ENCODE measurements at places on chromosomes 11 and 22.

- no peak for DNase-seq
These were observed 158.3 kb upstream of the MTMR2 start for GRCh38 chr11:96082002-96082899.

- DNase-seq: no peak
These were observed 31.3 kb downstream of the TRAF6 start for GRCh38 chr11:36478700-36479329.

DNA sequence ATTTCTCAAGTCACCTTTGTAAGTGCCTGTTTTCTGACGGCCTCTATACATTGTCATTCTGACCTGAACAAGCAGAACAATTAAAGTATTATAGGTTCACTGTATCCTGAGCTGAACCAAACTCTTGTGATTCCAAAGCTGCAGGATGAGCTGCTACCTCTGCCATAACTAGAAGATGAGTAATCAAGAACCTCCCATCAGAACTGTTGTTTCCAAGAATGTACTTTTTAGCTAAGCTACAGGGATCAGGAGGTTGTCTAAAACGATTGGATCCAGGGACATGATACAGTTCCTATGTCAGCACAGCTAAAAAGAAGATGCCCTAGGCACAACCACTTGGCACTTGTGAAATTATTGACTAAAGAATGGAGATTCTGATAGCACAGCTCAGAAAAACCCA is 288.4 kb upstream of the CCDC90B start:
- peak; percentile 44 for DNase-seq

GRCh38 chr22:43848366-43849171 is 13.7 kb downstream of the SULT4A1 start:
- DNase-seq: no peak

GRCh38 chr11:68127714-68128681 is 6.8 kb upstream of the CHKA start:
- DNase-seq: no peak

DNA sequence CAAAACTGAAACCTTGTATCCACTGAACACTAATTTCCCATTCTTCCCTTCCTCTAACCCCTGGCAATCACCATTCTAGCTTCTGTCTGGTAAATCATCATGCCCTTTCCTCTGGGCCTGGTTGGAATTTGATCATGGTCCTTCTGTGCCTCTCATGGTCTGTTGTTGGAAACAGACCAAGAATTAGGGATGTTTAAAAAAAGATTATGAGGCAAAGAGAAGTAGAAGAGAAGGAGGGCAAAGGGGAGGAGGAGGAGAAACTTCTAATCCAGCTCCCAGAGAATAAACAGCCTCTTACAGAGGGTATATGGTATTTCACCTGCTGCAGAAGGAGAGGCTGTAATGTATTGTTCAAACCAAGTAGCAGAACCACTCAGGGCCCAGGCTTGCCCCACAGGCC is 10.6 kb downstream of the BCO2 start:
- no peak for DNase-seq

GRCh38 chr11:86120807-86121206 is 51.9 kb upstream of the PICALM start:
- no peak for DNase-seq

DNA sequence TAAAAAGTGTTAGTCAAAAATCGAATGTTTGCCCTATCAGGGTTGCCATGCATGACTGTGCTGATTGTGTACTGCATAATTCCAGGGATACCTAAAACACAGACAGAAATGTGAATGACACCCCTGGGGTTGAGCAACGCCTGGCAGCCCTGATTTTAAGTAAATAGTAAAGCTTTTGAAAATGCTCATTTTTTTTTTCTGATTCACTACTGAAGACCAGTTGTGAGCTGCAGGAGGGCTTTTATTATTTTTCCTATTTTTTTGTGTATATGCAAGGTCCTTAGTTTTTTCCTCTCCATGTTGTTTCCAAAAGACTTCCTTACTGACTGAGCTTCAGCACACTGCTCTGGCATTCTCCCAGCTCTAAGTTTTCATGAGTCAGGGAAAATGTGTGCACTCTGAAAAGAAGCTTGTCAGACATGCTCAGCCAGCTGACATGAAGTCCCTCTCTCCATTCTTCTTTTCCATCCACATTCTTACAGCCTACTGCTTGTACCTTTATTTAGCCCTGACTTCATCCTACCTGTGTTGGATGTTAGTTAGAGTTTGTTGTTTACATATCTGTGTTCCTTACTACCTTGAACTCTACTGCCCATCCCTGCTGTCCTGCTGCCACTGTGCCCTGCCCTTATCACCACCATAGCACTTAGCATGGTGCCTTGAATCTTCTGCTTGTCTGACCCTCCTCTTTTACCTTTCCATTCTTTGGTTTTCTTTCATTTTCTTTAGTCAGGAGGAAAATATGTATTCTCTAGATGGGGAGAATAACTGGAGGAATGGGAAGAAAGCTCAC is 79.5 kb downstream of the HORMAD2 start:
- DNase-seq: no peak

DNA sequence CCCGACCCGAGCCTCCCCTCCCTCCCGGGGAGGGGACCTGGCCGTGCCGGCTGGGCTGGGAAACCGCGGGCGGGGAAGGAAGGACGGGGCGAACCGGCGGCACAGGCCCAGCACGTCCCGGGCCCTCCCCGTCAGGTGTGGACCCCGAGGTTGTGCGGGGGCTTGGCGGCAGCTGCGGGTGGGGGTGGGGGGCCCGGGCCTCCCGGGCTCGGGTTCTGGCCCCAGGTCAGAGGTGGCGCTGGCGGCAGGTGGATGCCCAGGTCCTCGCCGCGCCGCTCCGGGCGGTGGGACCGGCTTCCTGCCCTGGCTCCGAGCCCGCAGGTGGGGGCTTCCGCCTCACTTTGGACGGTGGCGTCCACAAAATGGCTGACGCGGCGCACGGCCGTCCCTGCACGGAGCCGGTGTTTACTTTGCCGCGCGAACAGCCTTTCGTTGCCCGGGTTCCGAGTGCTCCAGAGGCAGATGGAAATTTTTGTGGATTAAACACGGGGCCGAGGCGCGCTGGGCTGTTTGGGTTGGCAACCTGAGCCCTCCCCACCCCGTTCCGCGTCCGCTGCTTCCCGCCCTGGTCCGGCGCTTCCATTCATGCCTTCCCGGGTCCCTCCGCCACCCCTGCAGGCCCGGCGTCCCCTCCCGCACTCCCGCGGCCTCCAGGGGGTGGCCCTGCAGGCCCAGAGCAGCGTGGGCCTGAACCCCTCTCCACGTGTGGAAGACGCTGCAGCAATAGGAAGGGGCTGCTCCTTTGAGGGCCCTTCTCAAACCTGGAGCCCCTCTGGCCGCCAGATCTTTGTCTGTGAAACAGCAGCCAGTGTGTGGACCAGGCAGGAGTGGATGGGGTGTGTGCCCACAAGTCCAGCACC is 92.0 kb upstream of the KCNQ1OT1 start:
- no peak for DNase-seq

DNA sequence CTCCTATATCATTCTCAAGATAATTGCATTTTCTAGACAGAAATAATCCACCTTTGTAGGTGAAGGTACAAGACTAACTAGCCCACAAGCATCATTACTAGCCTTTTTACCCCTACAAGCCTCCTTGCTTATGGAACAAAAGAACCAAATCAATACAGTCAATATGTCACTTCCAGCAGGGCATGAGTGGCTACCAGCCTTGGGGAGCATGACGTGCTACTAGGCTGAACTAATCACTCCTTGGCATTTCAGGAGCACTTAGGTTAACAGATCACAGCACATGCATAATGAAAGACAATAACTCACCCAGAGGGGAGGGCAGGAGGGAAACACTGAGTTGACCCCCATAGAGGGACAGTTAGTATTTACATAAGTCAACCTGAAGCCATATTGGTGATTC is 2.7 kb downstream of the DRD2 start:
- DNase-seq: no peak

- DNase-seq: no peak
These were observed 47.8 kb downstream of the ARRB1 start for GRCh38 chr11:75303544-75304224.

- no peak for DNase-seq
These were observed 107.5 kb upstream of the SESN3 start for GRCh38 chr11:95338430-95338991.

DNA sequence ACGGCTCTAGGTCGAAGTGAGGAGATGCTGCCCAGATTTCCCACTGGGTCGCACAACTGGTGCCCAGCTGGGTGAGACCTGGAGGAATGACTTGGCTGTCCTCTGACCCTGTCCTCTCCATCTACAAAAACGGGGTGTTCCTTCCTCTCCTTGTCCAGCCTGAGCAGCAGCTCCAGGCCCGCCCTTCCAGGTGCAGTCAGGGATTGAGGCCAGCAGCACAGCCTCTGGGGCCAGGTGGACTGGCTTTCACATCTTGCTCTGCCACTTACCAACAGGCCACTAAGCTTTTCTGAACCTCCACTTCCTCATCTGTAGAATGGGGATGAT is 91.7 kb upstream of the LMO1 start:
- DNase-seq: no peak

GRCh38 chr11:117790279-117790678 is 6.7 kb downstream of the DSCAML1 start:
- no peak for DNase-seq

GRCh38 chr11:2289859-2290258 is 11.9 kb downstream of the C11orf21 start:
- no peak for DNase-seq

DNA sequence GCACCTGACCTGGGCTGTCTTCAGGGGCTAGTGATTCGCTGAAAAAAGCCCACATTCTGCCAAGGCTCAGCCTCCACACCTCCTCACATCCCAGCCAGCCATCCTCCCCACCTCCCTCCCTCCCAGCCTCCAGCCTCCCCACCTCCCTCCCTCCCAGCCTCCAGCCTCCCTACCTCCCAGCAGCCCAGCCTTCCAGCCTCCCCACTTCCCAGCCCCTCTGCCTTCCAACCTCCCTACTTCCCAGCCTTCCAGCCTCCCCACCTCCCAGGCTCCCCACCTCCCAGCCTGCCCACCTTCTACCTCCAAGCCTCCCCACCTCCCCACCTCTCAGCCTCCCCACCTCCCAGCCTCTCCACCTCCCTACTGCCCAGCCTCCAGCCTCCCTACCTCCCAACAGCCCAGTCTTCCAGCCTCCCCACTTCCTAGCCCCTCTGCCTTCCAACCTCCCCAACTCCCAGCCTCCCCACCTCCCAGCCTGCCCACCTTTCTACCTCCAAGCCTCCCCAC is 33.7 kb upstream of the TH start:
- no peak for DNase-seq

GRCh38 chr11:73760135-73760678 is 667 bp downstream of the RAB6A start:
- DNase-seq: peak; percentile 6

GRCh38 chr11:706439-706956 is 467 bp downstream of the EPS8L2 start:
- no peak for DNase-seq

- no peak for DNase-seq
These were observed 134.4 kb downstream of the METTL15 start for GRCh38 chr11:28242596-28242995.

GRCh38 chr11:15724601-15725000 is 609.9 kb downstream of the INSC start:
- DNase-seq: no peak

DNA sequence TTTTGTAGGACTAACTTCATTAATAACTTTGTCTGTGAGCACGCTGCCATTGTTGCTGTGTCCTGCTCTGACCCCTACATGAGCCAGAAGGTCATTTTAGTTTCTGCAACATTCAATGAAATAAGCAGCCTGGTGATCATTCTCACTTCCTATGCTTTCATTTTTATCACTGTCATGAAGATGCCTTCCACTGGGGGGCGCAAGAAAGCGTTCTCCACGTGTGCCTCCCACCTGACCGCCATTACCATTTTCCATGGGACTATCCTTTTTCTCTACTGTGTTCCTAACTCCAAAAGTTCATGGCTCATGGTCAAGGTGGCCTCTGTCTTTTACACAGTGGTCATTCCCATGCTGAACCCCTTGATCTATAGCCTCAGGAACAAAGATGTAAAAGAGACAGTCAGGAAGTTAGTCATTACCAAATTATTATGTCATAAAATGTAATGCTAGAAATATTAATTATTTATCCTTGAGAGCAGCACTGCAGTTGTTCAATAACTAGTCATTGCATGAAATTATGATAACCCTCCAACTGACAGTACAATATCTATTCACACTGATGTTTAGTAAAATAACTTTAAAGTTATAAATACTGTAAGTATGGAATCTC is 46.4 kb upstream of the OR5D13 start:
- no peak for DNase-seq

DNA sequence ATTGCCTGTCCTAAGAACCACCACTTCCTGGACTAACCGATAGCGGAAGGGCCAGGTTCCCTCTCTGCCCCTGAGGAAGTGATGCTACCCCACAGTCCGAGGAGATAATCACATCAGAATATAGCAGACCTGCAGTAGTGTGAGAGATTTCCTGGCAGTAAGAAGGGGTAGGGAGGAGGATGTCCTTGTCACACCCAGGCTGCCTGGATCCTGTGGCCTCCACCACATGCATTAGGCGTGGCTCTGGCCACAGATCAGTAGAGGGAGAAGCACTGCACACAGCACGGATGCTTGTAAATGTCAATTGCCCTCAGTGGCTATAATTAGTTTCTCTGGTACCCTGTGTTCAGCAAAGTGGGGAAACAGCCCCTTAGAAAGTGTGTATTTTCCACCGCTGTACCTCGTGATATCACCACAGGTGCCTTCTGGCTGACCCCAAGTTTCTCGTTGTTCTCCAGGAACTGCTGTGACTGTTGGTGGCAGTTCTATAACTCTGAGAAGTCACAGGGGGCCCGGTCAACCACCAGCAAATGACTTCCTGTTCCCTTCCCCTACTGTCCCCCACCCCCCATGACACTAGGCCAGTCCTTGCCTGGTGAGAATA is 61.8 kb downstream of the UBASH3B start:
- no peak for DNase-seq

DNA sequence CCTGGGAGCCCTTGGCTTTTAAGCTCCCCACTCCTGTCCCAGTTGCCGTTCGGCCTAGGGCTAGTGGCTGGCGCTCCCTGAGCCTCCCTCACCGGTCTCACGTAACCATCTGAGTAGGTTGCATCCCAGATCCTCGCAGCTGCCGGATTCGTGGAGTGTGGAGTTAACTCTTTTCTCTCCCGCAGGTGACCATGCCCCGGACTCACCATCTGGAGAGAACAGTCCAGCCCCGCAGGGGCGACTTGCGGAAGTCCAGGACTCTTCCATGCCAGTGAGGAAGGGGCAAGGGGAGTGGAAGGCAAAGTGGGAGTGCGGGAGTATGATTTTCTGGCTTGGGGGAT is 902 bp downstream of the MUS81 start:
- DNase-seq: no peak

DNA sequence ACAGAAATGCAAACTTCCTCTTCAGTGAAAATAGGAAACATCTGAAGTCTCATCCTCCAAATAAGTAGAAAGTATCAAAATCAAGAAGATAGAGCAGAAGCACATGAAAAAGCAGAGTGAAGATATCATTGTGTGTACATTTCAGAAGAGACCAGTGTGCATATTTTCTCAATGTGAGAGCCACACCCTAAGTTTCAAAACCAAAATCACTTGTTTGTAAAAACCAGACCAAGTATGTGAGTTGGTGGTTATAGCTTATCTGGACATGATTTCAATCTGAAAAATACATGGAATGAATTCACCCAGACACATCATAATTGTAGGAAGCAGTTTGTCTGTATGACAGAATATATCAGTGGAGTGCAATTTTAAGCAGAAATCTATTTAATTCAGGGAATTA is 536.0 kb downstream of the JRKL start:
- no peak for DNase-seq

- no peak for DNase-seq
These were observed 8.9 kb downstream of the ZNRF3 start for GRCh38 chr22:28892175-28892731.

- DNase-seq: no peak
These were observed 21.1 kb downstream of the RFPL3 start for GRCh38 chr22:32378707-32379272.

GRCh38 chr11:33622186-33622585 is 78.4 kb downstream of the C11orf91 start:
- no peak for DNase-seq

- DNase-seq: no peak
These were observed 20.3 kb downstream of the BBOX1 start for GRCh38 chr11:27060816-27061460.

Data from HS-5 (cell line).